ENCODE measurements at places on chromosomes 11 and 22.

DNA sequence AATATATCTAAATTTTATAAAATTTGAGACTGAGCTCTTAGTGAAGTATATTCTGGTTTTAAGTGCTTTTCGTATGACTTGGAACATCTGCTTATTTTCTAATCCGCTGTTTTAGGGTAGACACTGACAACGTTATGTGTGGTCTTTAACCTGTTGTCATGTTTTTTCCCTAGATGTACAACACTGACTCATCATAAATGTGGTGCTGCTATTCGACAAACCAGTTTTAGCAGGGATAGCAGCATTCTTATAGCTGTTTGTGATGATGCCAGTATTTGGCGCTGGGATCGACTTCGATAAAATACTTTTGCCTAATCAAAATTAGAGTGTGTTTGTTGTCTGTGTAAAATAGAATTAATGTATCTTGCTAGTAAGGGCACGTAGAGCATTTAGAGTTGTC, 23.8 kb upstream of the HIKESHI start:
- DNase-seq, result no peak

DNA sequence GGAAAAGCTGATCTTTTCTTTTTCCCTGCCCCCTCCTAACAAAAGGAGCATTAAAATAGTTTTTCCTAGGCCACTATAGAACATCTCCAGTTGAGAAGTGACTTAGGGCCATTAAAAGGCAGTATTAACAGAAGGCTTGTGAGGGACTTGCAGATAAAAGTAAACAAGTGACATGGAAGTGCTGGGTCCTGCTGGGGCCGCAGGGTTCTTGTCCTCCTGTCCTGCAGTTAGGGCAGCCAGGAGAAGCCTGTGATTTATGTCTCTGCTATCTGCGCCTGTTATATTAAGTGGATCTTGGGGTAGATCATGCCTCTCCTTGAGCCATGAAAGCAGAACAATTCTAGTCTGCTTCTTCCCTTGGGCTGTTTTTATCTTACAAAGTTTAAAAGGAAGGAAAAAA, 271.4 kb upstream of the C11orf87 start:
- DNase-seq, result no peak

GRCh38 chr22:35838855-35839576, 121.3 kb downstream of the APOL5 start:
- peak; percentile 30 for DNase-seq

DNA sequence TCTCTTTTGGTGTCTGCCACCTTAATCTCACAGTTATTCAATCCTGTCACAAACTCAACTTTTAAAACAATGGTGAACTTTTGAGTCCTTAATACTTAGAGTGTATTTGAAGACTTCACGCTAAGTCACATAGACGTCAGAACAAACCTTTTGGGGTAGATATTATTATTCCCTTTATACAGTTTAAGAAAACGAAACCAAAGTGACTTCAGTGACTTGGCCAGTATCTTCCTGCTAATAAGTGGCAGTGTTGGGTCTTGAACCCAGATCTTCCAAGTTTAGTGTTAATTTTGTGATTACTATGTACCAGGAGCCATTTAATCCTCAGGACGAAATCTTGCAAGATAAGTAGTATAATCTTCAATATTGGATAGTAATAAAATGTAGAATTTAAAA, 691 bp downstream of the CEP295 start:
- DNase-seq, result no peak

- DNase-seq, result no peak
Observed at GRCh38 chr22:43506487-43506886, 94.7 kb downstream of the MPPED1 start.

Data from PC-9 (cell line).